Substantia nigra (tissue), 51 donors: ENCODE measurements at places on chromosomes 5 and 9.

DNA sequence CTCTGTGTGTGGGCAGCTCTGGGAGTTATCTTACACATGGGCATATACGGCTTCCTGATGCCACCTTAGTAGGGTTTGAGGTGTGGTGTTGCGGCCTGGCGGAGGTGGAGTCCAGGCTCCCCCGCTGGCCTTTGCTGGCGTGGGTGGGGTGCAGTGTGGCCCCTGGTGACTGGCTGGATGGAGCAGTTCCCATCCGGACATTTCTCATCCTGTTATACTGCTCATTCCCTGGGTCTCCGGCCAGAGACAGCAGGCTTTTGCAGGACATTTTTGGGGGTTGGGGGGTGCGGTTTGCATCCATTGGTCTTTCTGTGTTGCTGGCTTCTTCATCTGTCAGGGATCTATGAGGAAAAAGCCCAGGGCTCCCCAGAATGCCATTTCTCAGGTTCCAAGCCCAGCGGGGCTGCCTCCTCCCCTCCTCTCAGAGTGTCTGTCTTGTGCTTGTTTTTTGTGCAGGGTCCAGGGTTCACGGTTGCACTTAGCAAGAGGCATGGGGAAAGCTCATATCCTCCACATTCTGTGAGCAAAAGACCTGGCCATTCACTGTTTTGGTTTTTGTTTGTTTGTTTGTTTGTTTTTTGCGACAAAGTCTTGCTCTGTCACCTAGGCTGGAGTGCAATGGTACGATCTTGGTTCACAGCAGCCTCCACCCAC lies 22.3 kb downstream of the NDUFS6 start:
- DNase-seq = no peak

- no peak for DNase-seq
These were observed 11.3 kb downstream of the FBXO10 start for GRCh38 chr9:37564916-37565315.

DNA sequence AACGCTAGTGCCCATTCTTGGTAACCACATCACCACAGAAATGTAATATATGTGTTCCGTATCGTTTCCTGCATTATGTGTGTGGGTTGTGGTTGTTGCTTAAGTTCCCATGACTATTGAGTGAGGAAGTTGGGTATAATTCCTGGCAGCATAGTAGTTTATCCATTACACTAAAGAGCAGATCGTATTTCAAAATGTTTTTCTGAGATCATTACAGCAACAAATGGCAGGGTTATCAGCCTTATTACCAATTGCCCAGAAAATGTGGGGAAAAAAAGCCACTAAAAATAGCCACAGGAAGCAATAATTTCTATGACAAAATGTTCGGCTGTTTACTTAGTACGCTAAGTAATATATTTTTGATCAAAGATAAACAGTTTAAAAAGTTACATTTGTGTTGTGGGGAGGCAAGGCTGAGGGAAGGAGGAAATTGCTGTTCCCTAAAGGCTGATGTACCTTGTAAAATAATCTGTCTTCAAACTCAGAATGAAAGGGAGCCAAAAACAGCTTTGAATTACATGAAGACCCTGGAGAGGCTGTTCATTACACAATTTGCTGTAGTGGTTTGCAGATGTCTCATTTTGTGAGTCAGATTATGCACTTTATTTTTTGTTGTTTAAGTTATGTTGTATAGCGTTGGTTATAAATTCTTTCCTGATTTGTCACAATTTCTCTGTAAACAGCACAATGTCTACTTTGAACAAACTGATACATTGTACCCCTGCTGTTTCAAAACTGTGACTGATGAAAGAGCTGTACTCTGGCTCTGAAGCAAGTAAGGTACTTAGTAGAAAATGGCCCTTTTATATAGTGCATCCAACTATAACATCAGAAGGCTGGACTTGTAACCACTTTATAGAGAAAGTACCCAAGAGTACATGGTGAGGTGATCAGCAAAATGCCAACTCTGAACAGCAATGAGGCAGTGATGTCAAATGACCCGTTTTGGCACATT lies 1028.5 kb downstream of the NR2F1-AS1 start:
- DNase-seq = no peak

DNA sequence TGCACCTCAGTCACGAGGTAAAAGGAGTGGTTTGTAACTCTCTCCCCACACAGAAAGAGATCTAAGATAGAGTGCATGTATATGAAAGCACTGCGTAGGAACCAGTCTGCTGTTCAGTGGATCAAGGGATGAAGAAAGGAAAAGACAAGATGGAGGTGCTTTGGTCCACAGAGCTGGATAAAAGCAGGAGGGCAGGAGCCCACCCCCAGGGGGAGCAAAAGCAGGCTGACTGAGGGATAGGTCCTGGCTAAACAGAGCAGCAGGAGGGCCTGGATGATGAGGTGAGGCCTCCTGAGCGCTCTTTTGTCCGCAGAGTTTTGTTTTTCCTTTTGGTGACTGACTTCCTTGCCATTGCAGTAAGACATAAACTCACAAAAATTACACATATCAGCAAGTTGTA lies 293.5 kb upstream of the C9orf72 start:
- DNase-seq = no peak

DNA sequence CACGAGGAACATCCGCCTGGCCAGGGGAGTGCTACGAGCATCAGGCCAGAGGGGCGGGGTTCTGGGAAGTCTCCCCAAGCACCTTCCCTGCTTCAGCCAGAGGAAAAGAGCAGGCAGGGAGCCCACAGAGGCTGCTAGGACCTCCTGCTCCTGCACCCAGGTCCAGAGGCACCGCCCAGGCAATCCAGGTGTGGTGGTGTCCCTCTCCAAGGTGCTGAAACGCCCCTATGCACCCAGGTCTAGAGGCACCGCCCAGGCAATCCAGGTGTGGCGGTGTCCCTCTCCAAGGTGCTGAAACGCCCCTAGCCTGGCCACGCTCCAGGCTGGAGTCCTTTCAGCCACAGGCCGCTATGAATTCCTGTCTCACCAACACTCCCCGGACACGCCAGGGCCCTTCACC lies 10.7 kb upstream of the UBAC1 start:
- DNase-seq = no peak

- no peak for DNase-seq
These were observed 202.9 kb upstream of the IL12B start for GRCh38 chr5:159533197-159533596.

DNA sequence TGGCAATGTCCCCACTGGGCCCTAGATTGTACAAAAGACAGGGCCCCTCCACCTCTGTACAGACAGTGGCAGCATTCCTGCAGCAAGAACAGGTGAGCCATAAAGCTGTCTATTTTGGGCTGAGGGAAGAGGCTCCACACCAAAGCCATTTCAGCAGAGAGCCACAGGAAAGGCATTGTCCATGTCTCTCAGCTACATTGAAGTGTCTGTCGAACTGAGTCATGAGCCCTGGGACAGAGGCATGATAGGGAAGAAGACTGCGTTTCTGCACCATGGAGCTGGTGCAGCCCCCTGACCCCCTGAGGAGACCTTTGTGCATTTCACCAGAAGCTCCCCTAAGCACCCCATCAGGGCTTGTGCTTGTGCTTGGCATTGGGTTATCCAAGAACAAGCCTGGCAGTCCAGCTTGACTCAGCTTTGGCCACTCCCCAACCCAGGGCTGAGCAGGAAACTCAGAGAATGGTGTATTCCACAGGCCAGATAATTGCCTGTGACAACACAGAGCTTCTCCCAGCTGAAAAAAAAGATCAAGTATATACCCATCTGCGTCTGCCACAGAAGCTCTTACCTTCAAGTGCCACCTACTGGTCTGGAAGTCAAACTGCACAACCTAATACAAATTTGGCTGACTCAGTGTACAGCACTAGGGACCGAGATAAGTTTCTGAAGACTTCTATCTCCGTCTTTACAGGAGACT lies 5.9 kb upstream of the FRMD3 start:
- DNase-seq = no peak

DNA sequence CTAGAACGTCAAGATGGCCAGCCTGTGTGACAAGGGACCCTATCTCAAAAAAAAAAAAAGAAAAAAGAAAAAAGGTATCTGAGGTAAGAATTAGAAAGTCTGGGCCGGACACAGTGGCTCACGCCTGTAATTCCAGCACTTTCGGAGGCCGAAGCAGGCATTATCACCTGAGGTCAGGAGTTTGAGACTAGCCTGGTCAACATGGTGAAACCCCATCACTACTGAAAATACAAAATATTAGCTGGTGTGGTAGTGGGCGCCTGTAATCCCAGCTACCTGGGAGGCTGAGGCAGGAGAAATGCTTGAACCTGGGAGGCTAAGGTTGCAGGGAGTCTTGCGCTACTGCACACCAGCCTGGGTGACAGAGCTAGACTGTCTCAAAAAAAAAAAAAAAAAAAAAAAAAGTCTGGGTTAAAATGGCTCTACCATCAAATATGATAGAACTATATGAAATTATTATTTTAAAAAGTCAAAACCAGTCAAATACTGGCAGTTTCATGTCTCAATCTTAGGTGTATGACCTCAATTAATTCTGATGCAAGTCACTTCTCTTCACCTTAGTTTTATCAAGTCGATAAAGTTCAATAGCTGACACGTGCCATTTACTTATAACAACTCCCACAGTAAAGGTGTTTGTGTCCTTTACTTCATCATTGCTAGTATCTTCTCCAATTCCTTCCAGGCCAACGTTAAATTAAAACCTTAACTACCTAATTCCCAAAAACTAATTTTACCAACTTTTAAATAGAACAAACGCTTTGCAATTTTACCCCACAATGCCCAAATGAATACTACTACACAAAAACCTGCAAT lies 1.1 kb downstream of the RPS23 start:
- no peak for DNase-seq

- DNase-seq = peak; percentile 13
These were observed 131.9 kb upstream of the ANKH start for GRCh38 chr5:15003511-15003920.

DNA sequence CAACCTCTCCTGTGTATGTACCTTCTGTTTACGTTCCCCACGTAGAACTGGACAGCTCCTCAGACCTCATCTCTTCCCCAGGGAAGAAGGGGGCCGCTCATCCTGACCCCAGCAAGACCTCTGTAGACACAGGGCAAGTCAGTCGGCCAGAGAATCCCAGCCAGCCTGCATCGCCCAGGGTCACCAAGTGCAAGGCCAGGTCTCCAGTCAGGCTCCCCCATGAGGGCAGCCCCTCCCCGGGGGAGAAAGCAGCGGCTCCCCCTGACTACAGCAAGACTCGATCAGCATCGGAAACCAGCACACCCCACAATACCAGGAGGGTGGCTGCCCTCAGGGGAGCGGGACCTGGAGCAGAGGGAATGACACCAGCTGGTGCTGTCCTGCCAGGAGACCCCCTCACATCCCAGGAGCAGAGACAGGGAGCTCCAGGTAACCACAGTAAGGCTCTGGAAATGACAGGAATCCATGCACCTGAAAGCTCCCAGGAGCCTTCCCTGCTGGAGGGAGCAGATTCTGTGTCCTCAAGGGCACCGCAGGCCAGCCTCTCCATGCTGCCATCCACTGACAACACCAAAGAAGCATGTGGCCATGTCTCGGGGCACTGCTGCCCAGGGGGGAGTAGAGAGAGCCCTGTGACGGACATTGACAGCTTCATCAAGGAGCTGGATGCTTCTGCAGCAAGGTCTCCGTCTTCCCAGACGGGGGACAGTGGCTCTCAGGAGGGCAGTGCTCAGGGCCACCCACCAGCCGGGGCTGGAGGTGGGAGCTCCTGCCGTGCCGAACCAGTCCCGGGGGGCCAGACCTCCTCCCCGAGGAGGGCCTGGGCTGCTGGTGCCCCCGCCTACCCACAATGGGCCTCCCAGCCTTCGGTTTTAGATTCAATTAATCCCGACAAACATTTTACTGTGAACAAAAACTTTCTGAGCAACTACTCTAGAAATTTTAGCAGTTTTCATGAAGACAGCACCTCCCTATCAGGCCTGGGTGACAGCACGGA lies 86.7 kb downstream of the GOLPH3 start:
- no peak for DNase-seq

- DNase-seq = no peak
These were observed 40.6 kb downstream of the ACTL7B start for GRCh38 chr9:108815156-108815555.

DNA sequence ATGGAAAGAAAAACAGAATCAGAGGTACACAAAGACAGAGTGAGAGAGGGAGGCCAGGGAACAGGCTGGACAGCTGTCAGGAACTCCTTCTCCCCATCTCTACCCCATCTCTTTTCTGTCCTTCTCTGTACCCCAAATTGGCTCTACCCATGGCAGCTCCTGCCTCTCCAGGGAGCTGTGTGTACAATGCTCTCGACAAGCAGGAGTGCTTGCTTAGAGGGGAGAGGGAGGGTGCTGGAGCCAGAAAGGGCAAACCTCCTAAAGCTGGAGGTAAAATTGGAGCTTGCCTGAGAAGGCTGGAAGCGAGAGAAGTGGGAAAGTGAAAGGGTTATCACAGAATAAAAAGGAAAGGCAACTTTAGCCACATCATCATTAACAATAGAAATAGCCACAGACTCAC lies 6.4 kb downstream of the TPM2 start:
- no peak for DNase-seq

- DNase-seq = no peak
These were observed 30.2 kb upstream of the TBCA start for GRCh38 chr5:77806213-77806843.

GRCh38 chr5:32202394-32202793 lies 28.3 kb upstream of the GOLPH3 start:
- no peak for DNase-seq

GRCh38 chr5:51958473-51958872 lies 575.2 kb downstream of the ISL1 start:
- no peak for DNase-seq

DNA sequence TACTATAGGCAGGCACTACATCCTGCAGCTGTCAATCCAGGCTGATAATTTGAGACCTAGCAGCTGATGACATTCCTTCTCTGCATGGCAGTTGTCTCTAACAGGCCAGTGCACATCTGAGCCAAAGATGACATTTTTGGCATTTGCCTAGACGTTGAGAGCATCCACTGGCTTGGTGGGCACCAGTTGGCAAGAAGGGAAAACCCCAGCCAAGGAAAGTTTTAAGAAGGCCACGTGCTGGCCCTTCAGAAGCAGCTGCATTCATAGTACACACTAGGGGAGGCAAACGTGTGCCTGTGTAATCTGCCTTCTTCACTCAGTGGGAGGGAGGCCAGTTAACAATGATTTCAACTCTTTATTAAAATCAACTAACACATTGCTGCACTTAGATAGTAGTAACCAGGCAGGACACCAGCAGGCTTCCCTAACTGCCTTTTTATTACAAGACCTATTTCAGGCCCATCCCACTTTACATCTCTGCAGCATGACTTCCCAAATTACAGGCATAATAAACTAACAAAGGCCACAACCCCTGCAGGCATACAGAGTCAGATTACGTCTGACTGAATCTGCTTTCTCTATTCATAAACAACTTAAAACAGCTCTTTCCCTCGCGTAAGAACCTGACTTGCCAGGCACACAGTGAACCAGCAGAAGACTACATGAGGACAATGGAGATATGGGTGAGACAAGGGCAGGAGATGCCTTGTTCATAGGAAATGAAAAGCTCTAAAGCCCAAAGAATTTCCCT lies 576.3 kb downstream of the PDE4D start:
- no peak for DNase-seq

DNA sequence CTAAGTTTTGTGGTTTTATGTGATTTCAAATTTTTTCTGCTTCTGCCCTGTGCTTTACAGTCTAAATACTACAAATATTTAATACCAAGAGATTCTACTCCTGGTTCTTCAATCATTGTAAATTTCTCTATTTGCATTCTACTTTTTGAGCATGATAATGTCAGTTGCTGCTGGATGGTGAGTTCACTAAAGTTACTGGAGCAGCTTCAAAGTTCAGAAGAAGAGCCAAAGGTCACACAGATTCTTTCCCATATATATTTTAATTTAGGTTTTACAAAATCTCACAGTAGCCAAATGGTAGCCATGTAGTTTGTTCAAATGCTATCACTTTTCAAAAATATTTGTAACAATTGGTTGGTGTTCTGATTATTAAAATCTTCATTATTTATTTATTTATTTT lies 378.7 kb downstream of the TMEM232 start:
- DNase-seq = no peak
